ENCODE measurements at places on chromosomes 1 and 21. TPM values are rescaled to one million over a fixed set of nuclear protein-coding genes. Genes with fewer than 3 reads are reported as not detected.
A peak's percentile ranks its signal among the peaks of the same experiment; 100 is the strongest.

Gene CLIC6
- total RNA-seq: not detected

Gene STIL
- total RNA-seq: 14.2 TPM

- DNase-seq: no peak
Measured at GRCh38 chr1:101522486-101522885, 285.7 kb downstream of the S1PR1 start.

Gene HTR6
- not detected for total RNA-seq

Gene GJC2
- total RNA-seq: 0.20 TPM

- peak; percentile 94 for DNase-seq
Measured at GRCh38 chr21:42939582-42940413, 14.4 kb upstream of the ERVH48-1 start.
